ENCODE measurements at places on chromosomes 6 and 20. TPM values are rescaled to one million over a fixed set of nuclear protein-coding genes. Genes with fewer than 3 reads are reported as not detected.

Gene NOX3
- total RNA-seq = not detected

Gene FUT9
- not detected for total RNA-seq

Gene COL19A1
- 1.0 TPM for total RNA-seq

Gene C20orf141
- not detected for total RNA-seq

Gene CRISP3
- total RNA-seq = not detected

Gene BPIFB1
- not detected for total RNA-seq

Gene DNAH8
- total RNA-seq = not detected

Gene VARS2
- 26.8 TPM for total RNA-seq

Gene RRAGD
- total RNA-seq = 0.37 TPM

Gene ZNF391
- total RNA-seq = 2.4 TPM

Gene ATP9A
- 22.3 TPM for total RNA-seq

Gene CTAGE9
- total RNA-seq = not detected

Gene SGK2
- 0.74 TPM for total RNA-seq

Gene LAMA5
- total RNA-seq = 6.5 TPM

Gene SLC16A10
- total RNA-seq = 0.30 TPM

Gene CST4
- total RNA-seq = not detected

Gene TRIM15
- not detected for total RNA-seq

Gene FAM209B
- not detected for total RNA-seq

Gene PNLDC1
- not detected for total RNA-seq

Gene USP49
- 3.1 TPM for total RNA-seq

Gene NKAIN2
- total RNA-seq = not detected

Gene TTK
- 14.6 TPM for total RNA-seq

Gene RHAG
- total RNA-seq = not detected

Gene POU5F1
- total RNA-seq = 0.51 TPM

Gene AKAP7
- total RNA-seq = 5.8 TPM

Gene LCA5
- 5.2 TPM for total RNA-seq

Gene NMBR
- not detected for total RNA-seq

Gene ZNF133
- 28.5 TPM for total RNA-seq

Gene SLA2
- not detected for total RNA-seq

Gene FUCA2
- total RNA-seq = 42.5 TPM

Gene TDP2
- 21.1 TPM for total RNA-seq

Gene GTPBP2
- total RNA-seq = 71.3 TPM

All from smooth muscle cell of the umbilical artery (primary cell).